Hepatocyte (in vitro differentiated cells): ENCODE measurements at places on chromosomes 7 and 10. TPM values are rescaled to one million over a fixed set of nuclear protein-coding genes. Genes with fewer than 3 reads are reported as not detected.
A peak's percentile ranks its signal among the peaks of the same experiment; 100 is the strongest.

DNA sequence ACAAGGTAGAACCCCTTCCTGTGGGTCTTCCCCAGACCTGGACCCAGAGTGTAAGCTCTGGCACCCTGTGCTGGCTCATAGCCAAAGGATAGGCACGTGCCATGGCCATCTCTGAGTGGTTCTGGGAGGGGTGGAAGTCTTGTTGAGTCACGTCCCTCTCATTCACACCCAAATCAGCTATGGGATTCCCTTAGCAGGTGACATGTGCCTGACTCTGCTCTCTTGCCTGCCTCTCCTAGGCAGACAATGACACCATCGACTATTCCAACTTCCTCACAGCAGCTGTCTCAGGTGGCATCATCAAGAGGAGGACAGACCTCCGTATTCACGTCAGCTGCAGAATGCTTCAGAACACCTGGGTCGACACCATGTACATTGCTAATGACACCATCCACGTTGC is 59.8 kb downstream of the C10orf120 start:
- no peak overlapping the region for H3K27ac ChIP-seq
- no peak overlapping the region for H3K4me3 ChIP-seq
- H3K27me3 ChIP-seq, result no peaks in the 10 kb centered on the region
- no peaks in the 10 kb centered on the region for H3K36me3 ChIP-seq
- no peak for DNase-seq
- no peaks in the 10 kb centered on the region for H3K4me1 ChIP-seq

DNA sequence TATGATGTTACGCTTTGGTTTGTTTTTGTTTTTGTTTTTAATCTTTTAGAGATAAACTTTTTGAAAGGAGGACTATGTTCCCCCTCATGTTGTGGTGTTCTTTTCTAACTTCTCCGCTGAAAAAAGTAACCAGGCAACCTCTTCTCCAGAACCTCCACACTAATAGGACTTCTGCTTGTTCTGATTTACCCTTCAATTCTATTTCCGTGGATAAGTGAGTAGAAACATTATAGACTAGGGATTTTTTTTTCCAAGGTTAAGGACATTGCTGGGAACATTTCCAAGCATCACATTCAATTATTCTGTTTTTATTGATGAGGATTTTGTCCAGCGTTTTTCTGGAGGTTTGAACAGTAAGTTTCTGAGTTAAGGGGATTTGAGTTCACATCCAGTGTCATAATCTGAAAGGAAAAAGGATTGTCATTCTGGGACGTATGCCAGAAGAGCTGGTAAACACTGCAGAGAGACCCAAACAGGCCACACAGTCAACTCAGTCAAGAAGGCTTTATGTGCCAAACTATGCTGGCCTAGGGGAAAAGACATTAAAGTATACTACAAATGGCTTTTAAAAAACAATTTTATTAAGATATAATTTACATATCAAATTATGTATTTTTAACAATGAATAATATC is 28.3 kb upstream of the RALA start:
- H3K4me3 ChIP-seq, result no peak overlapping the region
- no peak overlapping the region for H3K27ac ChIP-seq
- peak; percentile 33 for DNase-seq
- H3K27me3 ChIP-seq, result no peaks in the 10 kb centered on the region
- no peaks in the 10 kb centered on the region for H3K36me3 ChIP-seq

DNA sequence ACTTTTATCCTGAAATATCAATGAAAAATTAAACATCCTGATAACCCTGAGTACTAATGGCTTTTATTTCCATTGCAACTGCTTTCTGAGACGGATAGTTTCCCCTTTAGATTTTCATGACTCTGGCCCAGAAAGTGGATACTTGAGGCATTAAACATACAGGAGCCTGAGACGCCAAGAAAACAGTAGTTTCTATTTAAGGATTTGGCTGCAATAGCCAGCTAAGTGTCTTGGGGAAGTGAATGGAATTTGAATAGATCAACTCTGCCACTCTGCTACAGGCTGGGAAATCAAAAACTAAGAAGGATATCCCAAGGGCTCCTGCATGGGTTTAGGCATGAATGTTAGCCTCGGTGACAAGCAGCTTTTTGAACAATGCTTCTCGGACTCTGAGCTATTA is 24.7 kb upstream of the GPAM start:
- H3K36me3 ChIP-seq, result no peaks in the 10 kb centered on the region
- no peak for DNase-seq
- no peaks in the 10 kb centered on the region for H3K4me1 ChIP-seq

GRCh38 chr10:113856563-113856962 is 2.1 kb downstream of the NHLRC2 start:
- no peak for DNase-seq
- peak overlapping the region; percentile 80 for H3K4me3 ChIP-seq
- no peaks in the 10 kb centered on the region for H3K36me3 ChIP-seq

DNA sequence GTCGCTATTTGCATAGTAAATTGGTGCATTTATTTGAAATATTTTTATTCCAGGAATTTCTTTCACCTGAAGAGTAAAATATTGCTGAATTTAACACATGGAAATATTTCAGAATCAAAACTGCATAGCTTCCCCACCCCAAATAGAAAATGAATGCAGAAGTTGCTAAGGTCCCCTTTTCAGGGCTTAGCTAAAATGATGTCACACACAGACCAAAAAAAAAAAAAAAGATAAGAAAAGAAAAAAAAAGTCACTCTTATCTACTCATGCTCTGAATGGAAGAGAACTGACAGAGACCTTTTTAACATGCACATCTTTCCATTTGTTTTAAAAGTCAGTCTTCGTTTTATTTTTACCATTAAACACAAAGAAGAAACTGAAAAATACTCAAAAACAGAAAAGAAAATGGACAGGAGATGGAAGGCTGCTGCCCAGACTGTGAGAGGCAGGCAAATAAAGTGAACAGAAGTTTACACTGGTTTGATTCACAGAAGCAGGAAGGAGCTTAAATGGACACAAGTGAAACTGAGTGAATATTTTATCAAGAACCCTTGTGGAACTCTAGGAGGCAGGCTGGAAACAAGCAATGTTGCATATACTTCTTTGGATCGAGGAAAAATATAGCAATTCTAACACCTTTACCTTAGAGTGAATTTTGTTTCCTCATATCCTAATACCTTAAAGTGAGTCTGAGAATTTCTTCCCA is 32.0 kb downstream of the PSMC2 start:
- no peaks in the 10 kb centered on the region for H3K27me3 ChIP-seq
- no peak for DNase-seq
- H3K27ac ChIP-seq, result no peak overlapping the region
- H3K4me1 ChIP-seq, result no peaks in the 10 kb centered on the region
- H3K36me3 ChIP-seq, result no peaks in the 10 kb centered on the region

DNA sequence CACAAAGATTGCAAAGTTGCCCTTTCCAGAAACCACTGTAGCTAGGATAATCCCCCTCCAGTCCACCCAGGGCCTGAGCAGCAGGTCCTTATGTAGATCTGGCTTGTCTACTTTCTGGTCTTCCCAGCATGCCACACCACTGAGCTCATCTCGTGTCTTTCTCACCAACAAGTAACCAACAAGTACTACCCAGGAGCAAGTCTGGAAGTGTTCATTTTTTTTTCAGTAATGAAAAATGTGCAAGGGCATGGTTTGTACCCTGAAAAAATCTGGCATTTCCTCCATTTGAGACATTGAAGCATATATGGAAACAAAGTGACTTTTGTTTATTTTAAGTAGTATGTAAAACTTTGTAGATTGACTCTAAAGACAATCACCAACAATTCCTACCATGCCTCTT is 120.8 kb downstream of the INHBA start:
- no peaks in the 10 kb centered on the region for H3K27me3 ChIP-seq
- H3K27ac ChIP-seq, result no peak overlapping the region
- no peaks in the 10 kb centered on the region for H3K36me3 ChIP-seq
- H3K4me1 ChIP-seq, result no peaks in the 10 kb centered on the region
- H3K4me3 ChIP-seq, result no peak overlapping the region
- no peak for DNase-seq

DNA sequence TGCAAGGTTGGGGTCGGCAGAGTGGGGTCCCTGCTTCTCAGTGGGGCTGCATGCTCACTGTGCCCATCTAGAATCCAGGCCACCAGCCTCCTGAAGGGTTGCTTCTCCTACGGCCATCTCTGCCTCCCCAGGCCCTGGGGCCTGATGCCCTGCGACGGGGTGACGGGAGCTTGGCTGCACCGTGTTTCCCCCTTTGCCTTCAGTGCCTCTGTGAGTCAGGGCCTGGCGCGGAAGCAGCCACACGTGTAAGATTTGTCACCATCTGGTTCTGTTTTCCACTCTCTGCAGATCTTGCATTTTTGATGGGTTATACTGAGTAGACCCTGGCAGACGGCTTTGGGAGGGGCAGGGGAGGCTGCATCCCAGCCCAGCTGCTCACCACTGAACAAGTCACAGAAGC is 7.2 kb downstream of the ADAMTS14 start:
- H3K27me3 ChIP-seq, result peaks cover 2% of the 10 kb centered on the region
- no peak overlapping the region for H3K4me3 ChIP-seq
- peaks cover 6% of the 10 kb centered on the region for H3K4me1 ChIP-seq
- no peak overlapping the region for H3K27ac ChIP-seq

- no peak overlapping the region for H3K4me3 ChIP-seq
Measured at GRCh38 chr10:119705434-119705831, 20.4 kb upstream of the INPP5F start.

DNA sequence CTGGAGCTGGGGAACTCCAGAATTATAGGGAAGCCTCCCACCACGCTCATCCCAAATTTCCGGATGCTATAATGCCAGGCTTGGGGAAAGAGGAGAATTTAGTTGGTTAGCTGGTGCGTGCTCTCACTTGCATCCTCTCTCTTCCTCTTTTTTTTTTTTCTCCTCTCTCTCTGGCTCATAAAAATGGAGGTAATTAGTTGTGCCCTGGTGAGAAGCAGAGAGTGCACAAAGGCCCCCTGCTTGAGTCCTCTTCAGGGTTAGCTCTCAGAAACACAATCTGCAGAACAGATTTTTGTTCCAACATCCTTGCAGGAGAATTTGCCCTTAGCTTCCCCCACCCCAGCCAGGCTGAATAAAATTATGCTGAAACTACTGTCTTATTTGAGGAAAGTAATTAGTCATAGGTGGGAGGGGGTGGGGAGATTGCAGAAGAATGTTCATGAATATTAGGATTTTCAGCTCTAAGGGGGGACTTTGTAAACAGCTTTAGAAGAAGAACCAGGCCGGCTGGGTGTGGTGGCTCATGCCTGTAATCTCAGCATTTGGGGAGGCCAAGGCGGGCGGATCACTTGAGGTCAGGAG is 7.6 kb downstream of the SERPINE1 start:
- no peaks in the 10 kb centered on the region for H3K27me3 ChIP-seq
- no peak overlapping the region for H3K27ac ChIP-seq
- no peak for DNase-seq

- peaks cover 3% of the 10 kb centered on the region for H3K36me3 ChIP-seq
- no peak for DNase-seq
- H3K27ac ChIP-seq, result no peak overlapping the region
- no peaks in the 10 kb centered on the region for H3K4me1 ChIP-seq
- H3K27me3 ChIP-seq, result no peaks in the 10 kb centered on the region
Measured at GRCh38 chr10:102007796-102008195, 48.2 kb downstream of the ARMH3 start.

DNA sequence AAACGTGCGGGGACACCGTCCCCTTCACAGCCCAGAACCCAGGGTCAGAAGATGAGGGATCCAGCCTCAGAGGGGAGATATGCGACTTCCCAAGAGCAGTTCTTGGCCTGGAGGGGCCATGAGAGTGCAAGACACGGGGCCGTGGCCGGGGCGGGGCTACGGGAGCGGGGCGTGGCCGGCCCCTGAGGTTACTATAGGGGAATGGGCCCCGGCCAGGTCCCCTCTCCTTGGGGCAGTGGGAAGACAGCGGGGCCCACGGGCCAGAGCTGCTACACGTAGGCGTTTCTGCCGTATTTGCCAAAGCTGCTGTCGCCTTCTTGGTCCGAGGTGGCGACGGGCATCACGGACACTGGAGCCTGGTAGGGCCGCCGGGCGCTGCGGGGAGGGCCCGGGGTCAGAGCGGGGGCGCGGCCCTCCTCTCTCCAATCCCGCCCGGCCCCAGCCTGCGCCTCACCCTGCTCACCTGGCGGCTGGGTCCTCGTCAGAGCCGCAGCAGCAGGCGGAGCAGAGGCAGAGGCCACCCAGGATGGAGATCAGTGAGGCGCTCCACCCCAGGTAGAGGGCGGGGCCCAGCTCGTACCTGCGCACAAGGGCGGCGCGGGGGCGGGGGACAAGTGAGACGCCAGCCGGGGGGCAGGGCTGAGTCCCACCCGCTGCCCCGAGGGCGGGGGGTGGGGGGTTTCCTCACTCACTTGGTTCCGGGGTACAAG is 5.3 kb downstream of the CLDN15 start:
- H3K27ac ChIP-seq, result peak overlapping the region; percentile 88
- H3K4me3 ChIP-seq, result peak overlapping the region; percentile 19
- no peaks in the 10 kb centered on the region for H3K36me3 ChIP-seq
- H3K27me3 ChIP-seq, result no peaks in the 10 kb centered on the region
- peaks cover 17% of the 10 kb centered on the region for H3K4me1 ChIP-seq
- DNase-seq, result peak; percentile 90

- H3K27me3 ChIP-seq, result no peaks in the 10 kb centered on the region
- no peaks in the 10 kb centered on the region for H3K36me3 ChIP-seq
- DNase-seq, result no peak
- no peak overlapping the region for H3K27ac ChIP-seq
Measured at GRCh38 chr7:26224359-26224758, 22.8 kb downstream of the CBX3 start.

GRCh38 chr10:106082865-106083264 is 1081.6 kb downstream of the SORCS1 start:
- no peaks in the 10 kb centered on the region for H3K36me3 ChIP-seq
- H3K4me3 ChIP-seq, result no peak overlapping the region
- H3K27me3 ChIP-seq, result no peaks in the 10 kb centered on the region
- no peak overlapping the region for H3K27ac ChIP-seq
- no peak for DNase-seq

- DNase-seq, result no peak
- H3K4me3 ChIP-seq, result peak overlapping the region; percentile 46
- no peaks in the 10 kb centered on the region for H3K36me3 ChIP-seq
- peaks cover 14% of the 10 kb centered on the region for H3K4me1 ChIP-seq
Measured at GRCh38 chr7:131104596-131105293, 222.9 kb upstream of the MKLN1 start.

DNA sequence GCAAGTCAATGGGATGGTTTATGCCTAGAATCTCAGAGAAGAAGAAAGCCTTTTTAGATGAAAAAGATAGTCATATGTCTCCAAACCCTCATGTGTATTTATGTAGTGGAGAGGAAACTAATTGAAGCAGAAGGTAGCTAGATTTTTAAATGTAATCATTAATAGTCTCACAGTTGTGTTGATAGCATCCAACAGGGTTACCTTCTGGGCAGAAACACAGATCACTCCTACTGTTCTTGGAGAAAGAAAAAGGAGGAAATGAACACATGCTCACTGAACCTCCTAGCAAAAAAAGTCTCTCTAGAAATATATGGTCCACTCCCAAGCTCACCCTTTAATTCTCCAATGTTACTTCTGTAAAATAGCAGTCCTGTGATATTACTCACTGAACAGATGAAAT is 777.2 kb upstream of the C7orf33 start:
- no peak overlapping the region for H3K4me3 ChIP-seq
- H3K27ac ChIP-seq, result no peak overlapping the region
- H3K27me3 ChIP-seq, result no peaks in the 10 kb centered on the region
- no peak for DNase-seq
- H3K36me3 ChIP-seq, result no peaks in the 10 kb centered on the region
- H3K4me1 ChIP-seq, result no peaks in the 10 kb centered on the region

Gene GTPBP4
- total RNA-seq, result 33.6 and 34.2 TPM in 2 replicates

Gene ASZ1
- total RNA-seq, result not detected in 2 replicates

Gene PDE6C
- 0.07 and 0.08 TPM in 2 replicates for total RNA-seq

Gene AHR
- 67.1 and 69.8 TPM in 2 replicates for total RNA-seq

Gene SVOPL
- 0.24 and 1.1 TPM in 2 replicates for total RNA-seq

Gene PGAM2
- total RNA-seq, result 0.73 TPM in 1 of 2 replicates, not detected in the other

Gene TMEM236
- 0.80 and 1.4 TPM in 2 replicates for total RNA-seq
